ENCODE measurements at places on chromosomes 7 and 10. TPM values are rescaled to one million over a fixed set of nuclear protein-coding genes. Genes with fewer than 3 reads are reported as not detected.

GRCh38 chr7:142568435-142569097 is 180.7 kb upstream of the PRSS1 start:
- H3K27me3 ChIP-seq = no peaks in the 10 kb centered on the region
- peaks cover 24% of the 10 kb centered on the region for H3K4me1 ChIP-seq
- H3K4me3 ChIP-seq = no peak overlapping the region
- peaks cover 2% of the 10 kb centered on the region for H3K36me3 ChIP-seq
- DNase-seq = no peak
- peak overlapping the region; percentile 42 for H3K27ac ChIP-seq

- no peaks in the 10 kb centered on the region for H3K36me3 ChIP-seq
- DNase-seq = no peak
- H3K27ac ChIP-seq = no peak overlapping the region
- no peaks in the 10 kb centered on the region for H3K4me1 ChIP-seq
Measured at GRCh38 chr10:96820765-96821164, 11.3 kb upstream of the LCOR start.

- H3K4me3 ChIP-seq = no peak overlapping the region
- H3K27me3 ChIP-seq = peaks cover 17% of the 10 kb centered on the region
- no peaks in the 10 kb centered on the region for H3K36me3 ChIP-seq
- no peak for DNase-seq
Measured at GRCh38 chr10:78648256-78648860, 420.4 kb upstream of the ZMIZ1 start.

DNA sequence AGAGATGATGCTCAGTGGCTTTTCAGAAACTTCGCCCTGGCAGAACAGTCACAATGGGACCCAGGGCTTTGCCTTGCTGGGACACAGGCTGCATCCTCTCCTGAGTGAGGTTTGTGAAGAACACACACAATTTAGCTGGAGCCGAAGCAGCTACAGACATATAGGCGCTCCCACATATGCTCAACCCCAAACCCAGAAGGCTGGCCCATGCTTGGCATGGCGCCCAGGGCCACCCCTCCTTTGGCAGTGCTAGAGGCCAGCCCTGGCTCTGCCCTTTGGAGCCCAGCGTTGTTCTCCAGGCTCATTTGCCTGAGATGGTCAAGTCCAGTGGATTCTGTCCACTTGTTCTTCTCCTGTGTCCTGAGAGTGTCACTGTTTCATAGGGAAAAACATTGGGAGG is 94.4 kb downstream of the WDFY4 start:
- no peaks in the 10 kb centered on the region for H3K4me1 ChIP-seq
- DNase-seq = no peak
- no peak overlapping the region for H3K4me3 ChIP-seq
- H3K27me3 ChIP-seq = peaks cover 19% of the 10 kb centered on the region
- H3K27ac ChIP-seq = no peak overlapping the region
- H3K36me3 ChIP-seq = no peaks in the 10 kb centered on the region

GRCh38 chr10:93469454-93469853 is 12.7 kb downstream of the MYOF start:
- peaks cover 17% of the 10 kb centered on the region for H3K36me3 ChIP-seq
- peak overlapping the region; percentile 98 for H3K27ac ChIP-seq
- no peak overlapping the region for H3K4me3 ChIP-seq
- H3K27me3 ChIP-seq = no peaks in the 10 kb centered on the region
- no peak for DNase-seq

- no peak for DNase-seq
- H3K4me3 ChIP-seq = no peak overlapping the region
- peaks cover 25% of the 10 kb centered on the region for H3K4me1 ChIP-seq
- H3K27ac ChIP-seq = peak overlapping the region; percentile 36
Measured at GRCh38 chr10:22606164-22606614, 108.2 kb downstream of the PIP4K2A start.

DNA sequence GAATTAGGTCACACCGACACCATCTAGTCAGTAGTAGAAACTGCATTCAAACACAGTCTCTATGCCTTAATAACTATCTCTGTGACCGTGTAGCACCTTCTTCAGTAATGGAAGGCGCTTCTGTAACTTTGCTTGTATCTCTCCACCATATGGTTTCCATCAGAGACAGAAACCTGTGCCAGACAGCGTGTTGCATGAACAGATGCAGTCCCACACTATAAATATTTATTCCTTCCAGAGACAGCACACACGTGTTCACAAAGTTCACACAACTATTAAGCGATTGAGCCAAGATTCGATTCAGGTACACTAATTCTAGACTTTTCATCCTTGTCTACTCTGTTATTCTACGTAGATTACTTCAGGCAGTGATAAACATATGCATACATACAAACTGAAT is 873.9 kb upstream of the MBL2 start:
- no peaks in the 10 kb centered on the region for H3K27me3 ChIP-seq
- H3K4me1 ChIP-seq = no peaks in the 10 kb centered on the region
- no peak overlapping the region for H3K4me3 ChIP-seq
- DNase-seq = no peak
- H3K36me3 ChIP-seq = no peaks in the 10 kb centered on the region

- no peak for DNase-seq
- peaks cover 3% of the 10 kb centered on the region for H3K4me1 ChIP-seq
- H3K27me3 ChIP-seq = no peaks in the 10 kb centered on the region
- H3K27ac ChIP-seq = no peak overlapping the region
Measured at GRCh38 chr7:3041986-3042675, 1.5 kb downstream of the CARD11 start.

DNA sequence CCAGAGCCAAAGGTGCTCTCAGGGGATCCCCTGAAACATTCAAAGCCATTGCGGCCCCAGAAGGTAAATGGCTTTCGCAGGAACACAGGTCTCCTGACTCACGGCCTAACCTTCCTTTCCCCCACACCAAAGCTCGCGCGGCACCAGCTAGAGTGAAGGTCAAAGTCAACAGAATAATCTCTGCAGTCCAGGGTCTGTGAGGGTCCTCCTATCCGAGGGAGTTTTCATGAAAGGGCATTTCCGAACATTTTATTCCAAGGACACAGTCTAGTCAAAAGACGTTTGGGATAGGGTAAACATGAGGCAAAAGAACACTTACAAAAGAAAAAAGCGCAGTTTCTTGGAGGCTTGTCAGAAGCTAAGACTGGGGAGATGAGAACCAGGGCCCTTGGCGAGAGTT is 559 bp upstream of the STEAP2 start:
- peak overlapping the region; percentile 69 for H3K4me3 ChIP-seq
- peaks cover 32% of the 10 kb centered on the region for H3K27me3 ChIP-seq
- peaks cover 10% of the 10 kb centered on the region for H3K4me1 ChIP-seq
- no peaks in the 10 kb centered on the region for H3K36me3 ChIP-seq

DNA sequence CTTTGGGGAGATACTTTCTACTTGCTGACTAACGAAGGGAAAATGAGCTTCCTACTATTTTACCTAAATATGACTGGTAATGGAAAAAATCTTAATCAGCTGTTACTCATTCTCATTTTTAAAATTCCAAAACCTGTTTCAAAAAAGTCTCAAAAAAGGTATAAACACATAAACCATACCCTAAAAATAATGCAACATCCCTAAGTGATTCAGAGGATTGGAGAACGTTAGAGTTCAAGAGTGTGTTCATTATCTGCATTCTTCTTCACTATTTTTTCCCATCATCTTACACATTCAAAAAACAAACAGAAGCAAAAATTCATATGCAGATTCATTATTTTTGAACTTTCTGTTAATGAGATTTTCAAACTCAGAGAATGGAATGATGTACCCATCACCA is 150.4 kb upstream of the GNAI1 start:
- H3K4me3 ChIP-seq = no peak overlapping the region
- H3K27me3 ChIP-seq = no peaks in the 10 kb centered on the region
- H3K4me1 ChIP-seq = peaks cover 22% of the 10 kb centered on the region
- no peaks in the 10 kb centered on the region for H3K36me3 ChIP-seq
- H3K27ac ChIP-seq = no peak overlapping the region

DNA sequence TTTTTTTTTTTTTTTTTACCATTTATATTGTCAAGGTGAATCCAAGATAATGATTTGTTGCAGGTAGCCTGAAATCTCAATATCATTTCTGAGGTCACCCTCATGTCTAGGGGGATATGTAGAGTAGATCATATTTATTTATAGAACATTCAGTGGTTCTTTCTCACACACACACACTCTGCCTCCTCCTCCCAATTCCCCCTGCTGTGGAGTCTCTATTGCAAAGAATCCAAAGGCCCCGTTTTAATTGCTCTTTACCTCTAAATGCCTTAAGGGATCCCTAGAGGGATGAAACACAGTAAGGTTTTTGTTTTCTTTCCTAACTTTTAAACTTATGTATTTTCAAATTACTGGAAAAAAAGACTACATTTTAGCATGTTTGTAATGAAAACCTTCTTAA is 170.0 kb downstream of the PRKG1 start:
- H3K27ac ChIP-seq = peak overlapping the region; percentile 86
- no peaks in the 10 kb centered on the region for H3K27me3 ChIP-seq
- H3K36me3 ChIP-seq = no peaks in the 10 kb centered on the region
- H3K4me3 ChIP-seq = peak overlapping the region; percentile 46
- H3K4me1 ChIP-seq = peaks cover 37% of the 10 kb centered on the region

GRCh38 chr7:26930845-26931244 is 66.5 kb upstream of the SKAP2 start:
- H3K4me1 ChIP-seq = no peaks in the 10 kb centered on the region
- no peaks in the 10 kb centered on the region for H3K36me3 ChIP-seq
- DNase-seq = no peak
- peaks cover 8% of the 10 kb centered on the region for H3K27me3 ChIP-seq
- no peak overlapping the region for H3K27ac ChIP-seq

DNA sequence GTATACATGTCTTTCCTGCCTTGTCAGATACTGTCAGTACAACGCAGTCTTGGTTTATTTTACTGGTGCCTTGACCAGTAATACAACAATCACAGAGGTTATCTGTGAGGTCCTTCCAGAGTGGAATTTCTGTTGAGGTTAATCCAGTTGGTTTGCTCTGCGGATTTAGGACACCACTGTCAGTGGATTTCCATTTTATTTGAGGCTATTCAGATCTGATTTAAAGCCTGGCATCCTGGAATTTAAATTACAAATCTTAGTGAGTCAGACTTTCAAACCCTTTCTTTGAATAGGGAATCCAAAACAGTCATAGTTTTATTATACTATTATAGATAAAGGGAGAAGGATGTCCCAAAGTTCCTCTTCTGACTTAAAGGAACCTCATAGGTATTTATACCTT is 40.5 kb downstream of the ANLN start:
- H3K27me3 ChIP-seq = no peaks in the 10 kb centered on the region
- no peak overlapping the region for H3K4me3 ChIP-seq
- peaks cover 15% of the 10 kb centered on the region for H3K36me3 ChIP-seq
- H3K27ac ChIP-seq = no peak overlapping the region
- DNase-seq = no peak
- H3K4me1 ChIP-seq = no peaks in the 10 kb centered on the region

DNA sequence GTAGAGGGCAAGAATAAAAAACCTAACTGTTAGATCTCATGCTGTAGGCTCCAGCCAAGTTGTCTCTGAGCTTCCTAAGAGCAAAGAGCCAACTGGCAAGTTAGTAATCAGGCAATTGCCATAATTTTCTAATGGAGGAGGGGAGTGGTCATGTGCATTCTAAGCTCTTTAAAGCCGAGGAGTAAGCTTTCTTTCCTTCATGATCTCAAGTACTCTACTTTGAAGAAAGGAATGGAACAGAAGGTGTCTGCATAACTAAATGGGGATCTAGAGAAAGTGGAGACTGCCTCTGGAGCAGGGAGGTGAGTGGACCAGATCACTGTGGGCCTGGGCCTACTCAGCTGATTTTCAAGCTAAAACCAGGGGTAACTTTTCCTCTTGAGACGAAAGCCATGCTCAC is 37.7 kb upstream of the TOMM7 start:
- no peak for DNase-seq
- H3K36me3 ChIP-seq = no peaks in the 10 kb centered on the region
- H3K27me3 ChIP-seq = no peaks in the 10 kb centered on the region
- peaks cover 38% of the 10 kb centered on the region for H3K4me1 ChIP-seq
- H3K27ac ChIP-seq = no peak overlapping the region

- no peaks in the 10 kb centered on the region for H3K36me3 ChIP-seq
- H3K27me3 ChIP-seq = no peaks in the 10 kb centered on the region
- H3K4me1 ChIP-seq = peaks cover 24% of the 10 kb centered on the region
- H3K4me3 ChIP-seq = no peak overlapping the region
- H3K27ac ChIP-seq = no peak overlapping the region
Measured at GRCh38 chr7:5550831-5551230, 127.2 kb upstream of the TNRC18 start.

- no peaks in the 10 kb centered on the region for H3K27me3 ChIP-seq
- H3K27ac ChIP-seq = no peak overlapping the region
- no peak for DNase-seq
- H3K4me1 ChIP-seq = peaks cover 4% of the 10 kb centered on the region
- no peaks in the 10 kb centered on the region for H3K36me3 ChIP-seq
- H3K4me3 ChIP-seq = no peak overlapping the region
Measured at GRCh38 chr10:77959384-77959783, 32.8 kb upstream of the DLG5 start.

DNA sequence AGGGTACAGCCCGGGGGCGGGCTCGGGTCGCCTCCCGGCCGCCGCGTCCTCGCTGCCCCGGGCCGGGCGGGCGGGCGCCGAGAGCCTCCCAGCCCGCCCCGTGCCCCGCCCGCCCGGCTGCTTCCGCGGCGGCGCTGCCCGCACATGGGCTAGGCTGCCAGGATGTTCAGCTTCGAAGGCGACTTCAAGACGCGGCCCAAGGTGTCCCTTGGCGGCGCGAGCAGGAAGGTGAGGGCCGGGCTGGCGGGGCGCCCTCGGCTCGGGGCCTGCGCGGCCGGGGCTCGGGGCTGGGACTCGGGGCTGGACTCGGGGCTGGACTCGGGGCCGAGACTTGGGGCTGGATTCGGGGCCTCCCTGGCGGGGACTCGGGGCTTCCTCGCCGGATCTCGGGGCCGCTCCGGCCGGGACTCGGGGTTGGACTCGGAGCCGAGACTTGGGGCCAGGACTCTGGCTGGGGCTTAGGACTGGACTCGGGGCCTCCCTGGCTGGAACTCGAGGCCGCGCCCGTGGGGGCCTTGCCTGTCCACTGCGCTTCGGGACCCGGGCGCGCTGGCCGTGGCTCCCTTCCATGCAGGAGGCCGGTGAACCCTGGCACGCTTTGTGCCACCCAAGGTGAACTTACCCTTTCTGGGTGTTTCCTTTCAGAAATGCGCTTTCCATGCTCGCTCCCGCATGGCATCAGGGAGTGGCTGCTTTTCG is 534 bp downstream of the UBE3C start:
- no peak for DNase-seq
- no peaks in the 10 kb centered on the region for H3K36me3 ChIP-seq
- peak overlapping the region; percentile 84 for H3K4me3 ChIP-seq
- H3K27ac ChIP-seq = peak overlapping the region; percentile 70

GRCh38 chr7:1096156-1097119 is 8.5 kb downstream of the GPER1 start:
- H3K27ac ChIP-seq = no peak overlapping the region
- no peak overlapping the region for H3K4me3 ChIP-seq
- peak; percentile 90 for DNase-seq

METTL27 gene
- 1.7 TPM for total RNA-seq

MRLN gene
- not detected for total RNA-seq

NRP1 gene
- total RNA-seq = 111 TPM

STK31 gene
- 0.13 TPM for total RNA-seq
